ENCODE measurements at places on chromosomes 7 and 10.

- no peak for DNase-seq
These were observed 81.9 kb downstream of the RAMP3 start for GRCh38 chr7:45239486-45239885.

DNA sequence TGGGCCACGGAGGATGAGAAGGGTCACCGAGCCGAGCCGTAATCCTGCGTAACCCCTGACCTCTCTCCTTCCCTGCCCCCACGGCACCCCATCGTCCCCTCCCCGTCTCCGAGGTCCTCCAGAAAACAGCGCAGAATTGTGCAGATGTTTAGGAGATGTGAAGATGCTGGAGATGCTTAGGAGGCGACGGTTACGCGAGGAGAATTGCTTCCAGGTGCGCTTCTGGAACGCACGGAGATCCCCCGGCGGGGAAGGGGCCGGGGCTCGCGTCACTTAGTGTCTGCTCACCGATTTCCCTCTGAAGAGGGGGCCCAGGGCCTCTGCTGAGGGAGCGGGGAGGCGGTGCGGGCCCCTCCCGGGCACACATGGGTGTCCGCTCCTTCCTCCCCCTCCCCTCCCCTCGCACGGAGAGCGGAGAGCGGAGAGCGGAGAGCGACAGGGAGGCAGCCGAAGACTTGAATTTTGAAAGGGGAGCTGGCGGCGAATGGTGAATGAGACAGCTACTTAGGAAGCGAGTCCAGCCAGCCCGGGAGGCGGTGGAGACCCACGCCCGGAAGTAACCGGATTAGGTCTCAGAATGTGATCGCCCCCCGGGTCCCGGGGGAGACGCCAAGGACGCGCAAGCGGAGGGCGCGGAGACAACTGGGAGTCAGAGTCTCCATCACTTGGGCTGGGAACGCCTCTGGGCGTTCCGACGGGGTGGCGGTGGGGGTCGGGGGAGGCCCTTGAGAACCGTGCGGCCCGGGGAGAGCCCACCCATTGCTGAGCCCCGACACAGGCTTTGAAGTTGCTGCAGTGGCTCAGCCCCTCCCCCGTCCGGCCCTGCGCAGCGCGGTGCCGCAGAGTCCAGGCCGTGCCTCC lies 8.7 kb upstream of the EN2 start:
- DNase-seq: no peak

GRCh38 chr10:86599729-86600128 lies 54.6 kb upstream of the OPN4 start:
- DNase-seq: no peak

- DNase-seq: no peak
These were observed 936 bp upstream of the REPIN1 start for GRCh38 chr7:150367677-150368095.

- no peak for DNase-seq
These were observed 404.7 kb downstream of the ARL4A start for GRCh38 chr7:13091974-13092707.

- DNase-seq: no peak
These were observed 82.4 kb upstream of the CHST15 start for GRCh38 chr10:124175701-124176348.

- DNase-seq: no peak
These were observed 19.2 kb upstream of the C10orf67 start for GRCh38 chr10:23363793-23364135.

DNA sequence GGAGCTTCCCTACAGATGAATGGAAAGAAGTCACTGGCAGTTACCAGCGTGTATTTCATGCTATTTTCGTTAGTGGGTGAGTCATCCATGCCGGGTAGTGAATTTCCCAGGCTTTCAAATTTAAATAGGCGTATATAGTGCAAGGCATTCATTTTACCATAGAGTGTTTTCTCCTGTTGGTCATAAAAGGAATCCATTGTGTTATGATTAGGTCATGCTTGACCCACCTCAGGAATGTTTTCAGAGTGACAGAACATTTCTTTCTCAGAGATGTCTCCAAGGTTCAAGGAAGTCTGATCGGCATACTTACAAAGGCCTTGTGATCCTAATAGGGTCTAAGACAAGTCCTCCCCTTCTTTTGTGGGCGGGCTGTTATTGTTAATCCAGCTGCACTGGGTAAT lies 110.7 kb downstream of the AKR1D1 start:
- peak; percentile 29 for DNase-seq

DNA sequence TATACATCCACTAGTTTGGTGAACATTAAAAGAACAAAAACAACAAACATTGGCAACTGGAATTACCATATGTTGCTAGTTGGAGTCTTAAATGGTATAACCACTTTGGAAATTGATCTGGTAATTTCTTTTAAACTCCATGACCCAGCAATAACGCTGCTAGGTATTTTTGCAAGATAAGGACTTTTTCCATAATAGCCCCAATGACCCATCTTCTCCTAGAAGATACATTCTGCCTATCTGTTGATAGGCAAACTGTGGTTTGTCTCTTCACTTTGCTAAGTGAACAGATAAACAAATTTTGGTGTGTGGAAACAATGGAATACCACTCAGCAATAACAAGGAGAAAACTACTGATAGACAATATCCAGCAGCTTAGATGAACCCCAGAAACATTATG lies 30.6 kb upstream of the MTURN start:
- DNase-seq: no peak

DNA sequence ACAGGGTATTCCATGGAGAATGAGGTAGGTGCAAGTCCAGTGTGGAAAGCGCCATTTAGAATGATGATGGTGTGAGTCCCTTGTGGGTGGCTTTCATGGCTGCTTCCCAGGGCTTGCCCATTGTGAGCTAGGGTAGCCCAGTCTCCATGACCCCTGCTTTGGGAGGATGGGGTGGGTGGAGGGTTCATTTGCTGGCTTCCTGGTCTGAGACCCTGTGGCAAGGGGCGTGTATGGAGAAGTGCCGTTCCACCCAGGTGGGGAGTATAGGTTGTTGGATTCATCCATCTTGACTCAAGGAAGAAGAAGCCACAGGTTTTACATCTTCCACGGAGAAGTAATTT lies 27.7 kb downstream of the CCM2 start:
- DNase-seq: no peak

All from right hindlimb (tissue), 1 donor.